ENCODE measurements at places on chromosomes 2 and 18. TPM values are rescaled to one million over a fixed set of nuclear protein-coding genes. Genes with fewer than 3 reads are reported as not detected.

GPBAR1 gene
- not detected for total RNA-seq

MEIS1 gene
- total RNA-seq = 44.3 TPM

CYTIP gene
- total RNA-seq = not detected

MFF gene
- 117 TPM for total RNA-seq

KRTCAP3 gene
- not detected for total RNA-seq

SCYGR4 gene
- total RNA-seq = not detected

EVA1A gene
- 28.4 TPM for total RNA-seq

GPC1 gene
- total RNA-seq = 135 TPM

ST6GAL2 gene
- under 0.01 TPM for total RNA-seq

ARHGEF33 gene
- total RNA-seq = not detected

CEP192 gene
- 20.7 TPM for total RNA-seq

LDLRAD4 gene
- not detected for total RNA-seq

SERPINB10 gene
- not detected for total RNA-seq

HES6 gene
- 11.4 TPM for total RNA-seq

NBAS gene
- 36.7 TPM for total RNA-seq

CHRND gene
- total RNA-seq = not detected

All from bronchus fibroblast of lung (primary cell).